ENCODE measurements at places on chromosomes 3 and 15. TPM values are rescaled to one million over a fixed set of nuclear protein-coding genes. Genes with fewer than 3 reads are reported as not detected.
A peak's percentile ranks its signal among the peaks of the same experiment; 100 is the strongest.

DNA sequence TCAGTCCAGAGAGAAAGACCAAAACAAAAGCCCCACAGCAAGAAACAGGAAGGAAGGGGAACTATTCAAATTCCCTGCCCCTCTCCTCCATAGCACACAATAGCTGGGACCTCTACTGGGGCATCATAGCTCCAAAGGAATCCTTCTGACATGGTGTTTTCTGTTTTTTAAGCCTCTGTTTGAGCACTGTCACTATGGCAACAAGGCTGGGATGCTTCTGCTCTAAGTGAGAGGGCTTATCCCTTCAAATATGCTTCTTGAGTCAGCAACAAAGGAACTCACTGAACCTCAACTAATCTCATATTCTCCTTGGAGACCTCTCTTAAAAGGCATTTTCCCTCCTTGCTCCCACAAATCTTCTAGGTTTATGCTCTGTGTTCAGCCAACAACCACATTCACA lies 40.5 kb downstream of the MYLK start:
- peak; percentile 72 for DNase-seq

Gene AHSG
- total RNA-seq: not detected

DNA sequence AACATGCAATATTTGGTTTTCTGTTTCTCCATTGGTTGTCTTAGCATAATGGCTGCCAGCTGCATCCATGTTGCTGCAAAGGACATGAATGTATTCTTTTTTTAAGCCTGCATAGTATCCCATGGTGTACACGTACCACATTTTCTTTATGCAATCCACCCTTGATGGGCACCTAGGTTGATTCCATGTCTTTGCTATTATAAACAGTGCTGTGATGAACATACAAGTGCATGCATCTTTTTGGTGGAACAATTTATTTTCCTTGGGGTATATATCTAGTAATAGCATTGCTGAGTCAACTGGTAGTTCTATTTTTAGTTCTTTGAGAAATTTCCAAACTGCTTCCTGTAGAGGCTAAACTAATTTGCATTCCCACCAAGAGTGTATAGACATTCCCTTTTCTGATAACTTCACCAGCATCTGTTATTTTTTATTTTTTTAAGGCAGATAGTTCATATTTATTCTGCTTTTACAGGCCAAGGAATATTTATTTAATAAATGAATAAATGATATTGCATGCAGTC lies 62.4 kb upstream of the NPHP3 start:
- no peak for DNase-seq

GRCh38 chr15:40338041-40338657 lies 2.6 kb downstream of the CCDC9B start:
- peak; percentile 60 for DNase-seq

DNA sequence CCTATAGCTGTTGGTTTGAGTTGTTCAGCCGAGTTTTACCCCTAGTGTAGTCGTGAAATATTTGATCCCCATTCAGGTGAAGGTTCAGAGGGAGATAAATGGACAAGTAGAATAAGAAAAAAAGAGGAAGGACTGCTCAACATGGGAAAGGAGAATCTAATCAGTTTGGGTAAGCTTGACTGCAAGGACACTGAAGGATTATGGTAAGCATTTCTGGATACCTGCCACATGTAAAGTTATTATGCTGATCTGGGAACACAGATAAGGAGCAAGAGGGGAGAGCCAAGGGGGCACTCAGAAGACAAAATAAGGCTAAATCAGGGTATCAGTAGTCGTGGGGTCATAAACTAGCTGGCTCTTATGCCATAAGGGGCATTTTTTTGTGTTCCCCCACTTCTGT lies 49.9 kb downstream of the TFG start:
- no peak for DNase-seq

Gene MAP1A
- total RNA-seq: 47.2 TPM

Gene IL16
- 0.18 TPM for total RNA-seq

Gene CKMT1A
- total RNA-seq: not detected

All from IMR-90 (cell line).